ENCODE measurements at places on chromosomes 4 and X.

DNA sequence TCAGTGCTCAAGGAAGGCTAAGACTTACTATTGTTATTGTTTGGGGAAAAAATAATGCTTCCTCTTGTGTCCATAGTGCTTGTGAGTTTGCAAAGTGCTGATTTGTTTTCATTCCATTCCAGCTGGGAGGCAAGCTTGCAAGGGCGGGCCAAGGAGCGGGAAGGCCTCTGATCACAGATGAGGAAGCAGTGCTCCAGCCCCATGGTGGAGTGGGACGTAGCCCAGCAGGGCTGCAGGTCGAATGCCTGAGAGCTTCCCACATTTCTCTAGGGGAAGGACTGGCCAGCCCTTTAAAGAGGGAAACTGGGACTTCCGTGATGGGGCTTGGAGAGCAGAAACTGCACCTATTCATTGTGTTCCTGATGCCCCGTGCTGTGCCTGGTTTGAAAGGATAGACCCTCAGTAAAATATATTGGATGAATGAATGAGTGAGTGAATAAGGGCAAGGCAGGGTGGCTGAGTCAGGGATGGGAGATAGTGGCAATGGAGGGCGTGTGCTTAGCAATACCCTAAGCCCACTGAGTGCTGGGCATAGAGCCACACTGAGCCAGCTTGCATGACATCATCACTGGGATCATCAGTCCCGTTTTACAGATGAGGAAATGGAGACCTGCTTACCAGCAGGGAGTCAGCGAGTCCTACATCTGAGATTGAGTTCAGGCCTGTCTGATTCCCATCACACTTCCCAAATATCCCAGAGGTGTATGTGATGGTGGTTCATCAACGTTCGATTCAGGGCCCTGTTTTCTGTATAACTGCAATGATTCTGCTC, 17.9 kb upstream of the NSG1 start:
- DNase-seq, result no peak

DNA sequence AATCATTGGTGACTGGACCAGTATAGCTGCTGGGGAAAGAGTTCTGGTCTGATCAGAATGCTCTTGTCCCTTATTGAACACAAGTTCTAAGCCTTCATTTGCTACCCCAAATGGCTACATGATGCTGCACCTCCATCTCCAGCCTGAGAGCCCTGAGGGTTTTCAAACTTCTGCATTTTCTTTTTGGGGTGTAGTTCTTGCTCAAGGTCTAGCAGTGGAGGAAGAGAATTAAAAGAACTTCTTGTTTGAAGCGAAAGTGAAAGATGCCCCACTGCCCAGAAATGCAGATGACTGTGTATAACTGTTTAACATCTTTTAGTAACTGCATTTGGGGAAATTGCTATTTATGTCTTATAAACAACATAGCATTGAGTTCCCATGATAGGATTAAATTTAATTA, 38.5 kb downstream of the LAMTOR3 start:
- no peak for DNase-seq

DNA sequence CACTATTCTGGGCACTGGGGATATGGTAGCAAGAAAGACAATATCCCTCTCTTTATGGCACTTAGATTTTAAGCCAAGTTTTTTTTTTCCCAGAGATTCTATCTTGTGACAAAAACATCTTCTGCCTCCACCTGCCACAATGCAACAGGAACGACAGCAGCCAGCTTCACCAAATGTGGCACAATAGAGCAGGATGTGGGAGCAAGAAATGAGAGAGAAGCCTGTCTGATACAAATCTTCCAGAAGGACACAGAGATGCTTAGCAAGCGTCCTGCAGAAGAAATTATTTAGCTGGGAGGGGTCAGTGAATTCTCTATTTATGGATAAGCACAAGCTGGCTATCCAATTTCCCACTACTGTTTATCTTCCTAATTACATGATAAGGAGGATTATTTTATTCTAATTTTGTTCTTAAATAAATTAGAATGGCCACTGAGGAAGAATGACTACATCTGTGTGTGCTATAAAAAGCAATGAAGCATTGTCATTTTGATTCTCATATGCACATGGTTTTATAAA, 27.1 kb upstream of the ZNF330 start:
- DNase-seq, result no peak

DNA sequence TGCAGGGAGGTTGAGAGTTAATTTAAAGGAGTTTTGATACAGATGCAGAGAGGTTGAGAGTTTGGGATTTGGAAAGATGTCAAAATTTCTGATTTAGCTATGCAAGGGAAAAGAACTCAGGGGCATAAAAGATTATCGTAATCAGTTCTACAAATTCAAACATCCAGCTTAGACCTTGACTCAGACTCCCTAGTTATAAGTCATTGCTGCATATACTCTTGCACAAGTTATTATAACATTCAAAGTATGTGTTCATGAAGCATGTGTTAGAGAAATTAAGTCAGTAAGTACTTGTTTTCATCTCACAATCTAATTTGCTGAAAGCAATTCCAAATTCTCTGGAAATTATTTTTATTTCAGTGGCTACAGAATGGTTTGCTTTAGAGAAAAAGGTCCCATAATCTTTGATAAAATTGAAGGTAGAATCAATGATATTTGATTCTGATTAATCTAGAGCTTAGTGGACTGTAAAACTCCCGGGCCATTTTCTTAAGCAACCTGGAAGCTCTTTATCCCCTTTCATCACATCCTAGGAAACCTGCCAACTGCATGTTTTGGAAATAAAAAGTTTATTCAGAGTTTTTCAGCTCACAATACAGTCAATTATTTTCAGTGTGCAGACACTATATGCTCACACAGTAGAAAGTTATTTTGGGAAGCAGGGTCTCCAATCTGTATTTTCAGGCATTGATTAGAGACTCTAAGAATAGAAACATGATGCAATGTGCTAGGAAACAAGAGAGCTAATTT, 132.9 kb upstream of the SPANXC start:
- DNase-seq, result no peak

GRCh38 chr4:130563185-130563888, 1467.4 kb downstream of the C4orf33 start:
- DNase-seq, result no peak

GRCh38 chr4:101981756-101982155, 191.2 kb downstream of the BANK1 start:
- no peak for DNase-seq

Measured in NCI-H1694 (cell line).